ENCODE measurements at places on chromosomes 3 and 15.

GRCh38 chr15:60611592-60612346, 132.8 kb upstream of the ICE2 start:
- no peak for DNase-seq

GRCh38 chr3:36698314-36698713, 66.0 kb downstream of the DCLK3 start:
- DNase-seq: no peak

DNA sequence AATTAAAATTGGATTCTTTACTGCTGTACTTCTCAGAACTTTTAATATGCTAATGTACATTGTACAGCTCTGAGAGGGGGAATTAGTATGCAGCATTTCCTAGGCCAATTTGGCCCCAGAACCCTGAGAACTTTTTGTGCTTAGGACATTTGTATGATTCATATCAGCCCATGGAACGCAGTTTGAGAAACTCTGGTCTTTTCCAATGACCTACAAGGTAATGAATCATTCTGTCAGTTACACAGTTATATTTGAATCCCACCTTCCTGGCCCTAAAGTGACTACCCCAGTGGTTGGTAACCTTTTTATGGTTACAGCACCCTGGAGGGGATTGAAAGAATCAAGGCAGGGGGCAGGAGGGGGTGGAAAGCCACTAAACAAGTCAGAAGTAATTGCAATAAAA, 25.6 kb upstream of the KBTBD12 start:
- DNase-seq: no peak

- no peak for DNase-seq
Observed at GRCh38 chr15:98966091-98966787, 41.4 kb downstream of the PGPEP1L start.

DNA sequence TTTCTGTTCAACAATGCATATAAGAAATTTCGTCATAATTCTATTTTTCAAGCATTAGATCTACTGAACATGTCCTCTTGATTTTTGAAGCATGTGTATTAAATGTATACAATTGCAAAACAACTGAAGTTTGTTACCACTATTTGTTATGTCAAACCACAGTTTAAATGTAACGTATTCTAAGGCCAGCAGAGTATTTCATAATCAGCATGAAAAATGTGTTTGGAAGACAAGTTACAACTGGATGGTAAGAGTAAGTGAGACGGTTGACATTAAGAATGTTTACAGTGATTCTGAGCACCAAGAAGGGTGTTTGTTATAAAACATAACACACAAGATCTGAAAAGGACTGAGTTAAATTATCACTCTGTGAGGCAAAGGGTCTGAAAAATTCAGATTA, 738.4 kb downstream of the PLOD2 start:
- no peak for DNase-seq

GRCh38 chr3:39038165-39038564, 13.6 kb downstream of the SCN11A start:
- no peak for DNase-seq

- no peak for DNase-seq
Observed at GRCh38 chr3:24968036-24968435, 460.0 kb upstream of the RARB start.

GRCh38 chr15:55796321-55796965, 53.5 kb upstream of the PRTG start:
- DNase-seq: no peak
